ENCODE measurements at places on chromosomes 7 and 10.

GRCh38 chr7:7182156-7183060 is at the start of gene C1GALT1:
TSS of gene C1GALT1 (plus strand) at chr7:7182544. CDS start at chr7:7234320, 51,776 bp downstream.
- DNase-seq, result peak; percentile 98

DNA sequence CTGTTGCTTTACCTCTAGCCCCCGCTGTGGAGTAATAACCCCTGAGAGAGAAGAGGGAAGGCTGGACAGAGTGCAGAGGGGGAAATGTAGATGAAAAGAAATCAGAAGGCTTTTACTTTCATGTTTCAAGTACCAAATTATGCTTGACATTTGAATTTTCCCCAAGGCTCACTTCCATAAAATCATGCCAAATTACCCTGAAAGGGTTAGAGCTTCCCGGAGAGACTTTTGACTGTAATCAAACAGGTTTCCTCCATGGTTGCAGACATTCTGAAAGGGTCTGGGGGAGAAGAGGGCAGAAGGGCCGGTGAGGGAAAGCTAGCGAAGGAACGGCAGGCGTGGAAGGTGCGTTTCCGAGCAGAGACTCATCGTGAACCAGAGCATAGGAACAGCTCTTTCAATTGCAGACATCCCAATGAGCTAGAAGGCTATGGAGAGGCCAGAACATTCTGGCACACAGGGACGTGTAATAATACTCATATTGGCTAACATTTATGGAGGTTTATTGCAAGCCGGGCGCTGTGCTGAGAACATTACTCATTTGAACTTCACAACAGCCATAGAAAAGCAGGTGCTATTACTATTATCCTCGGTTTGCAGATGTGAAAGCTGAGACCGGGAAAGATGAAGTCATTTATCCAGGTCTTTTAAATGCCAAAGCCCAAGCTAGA is 620.8 kb upstream of the AUTS2 start:
- DNase-seq, result no peak

GRCh38 chr10:1375346-1376170 is 319.4 kb downstream of the WDR37 start:
- no peak for DNase-seq

DNA sequence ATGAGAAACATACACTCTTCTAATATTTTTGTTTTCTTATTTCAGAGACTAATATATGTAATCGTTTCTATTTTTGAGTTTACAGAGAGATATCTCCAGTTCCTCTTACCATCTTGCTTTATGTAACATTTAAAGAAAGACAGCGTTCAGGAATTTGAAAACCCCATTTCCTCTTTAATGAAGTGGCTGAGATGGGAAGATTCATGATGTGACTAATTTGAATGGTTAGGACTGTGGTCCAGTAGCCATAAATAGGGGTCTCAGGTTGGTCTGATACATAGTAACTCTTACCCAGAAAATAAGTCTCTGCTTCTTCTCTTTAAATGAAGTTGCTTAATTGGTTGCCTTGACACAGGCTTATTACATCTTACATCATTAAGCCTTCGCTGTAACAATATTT is 6.9 kb downstream of the KMT2E start:
- DNase-seq, result peak; percentile 9

DNA sequence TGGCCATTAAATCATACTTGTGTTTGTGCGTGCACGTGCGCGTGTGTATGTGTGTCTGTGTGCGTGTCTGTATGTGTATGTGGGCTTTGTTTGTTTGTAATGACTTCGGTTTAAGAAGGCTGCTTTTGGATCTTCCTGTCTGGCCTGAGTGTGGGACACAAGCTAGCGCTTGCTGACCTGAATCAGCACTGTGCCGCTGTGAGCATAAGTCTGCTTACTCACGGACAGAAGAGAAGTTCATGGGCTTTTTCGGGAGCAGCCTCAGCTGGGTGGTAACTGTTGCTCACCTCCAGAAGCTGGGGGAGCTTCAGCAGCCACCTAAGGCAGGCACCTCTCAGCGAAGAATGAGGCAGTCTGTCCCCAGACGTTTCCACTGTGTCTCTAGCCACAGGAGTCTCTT is 56.1 kb upstream of the TRUB1 start:
- DNase-seq, result no peak

DNA sequence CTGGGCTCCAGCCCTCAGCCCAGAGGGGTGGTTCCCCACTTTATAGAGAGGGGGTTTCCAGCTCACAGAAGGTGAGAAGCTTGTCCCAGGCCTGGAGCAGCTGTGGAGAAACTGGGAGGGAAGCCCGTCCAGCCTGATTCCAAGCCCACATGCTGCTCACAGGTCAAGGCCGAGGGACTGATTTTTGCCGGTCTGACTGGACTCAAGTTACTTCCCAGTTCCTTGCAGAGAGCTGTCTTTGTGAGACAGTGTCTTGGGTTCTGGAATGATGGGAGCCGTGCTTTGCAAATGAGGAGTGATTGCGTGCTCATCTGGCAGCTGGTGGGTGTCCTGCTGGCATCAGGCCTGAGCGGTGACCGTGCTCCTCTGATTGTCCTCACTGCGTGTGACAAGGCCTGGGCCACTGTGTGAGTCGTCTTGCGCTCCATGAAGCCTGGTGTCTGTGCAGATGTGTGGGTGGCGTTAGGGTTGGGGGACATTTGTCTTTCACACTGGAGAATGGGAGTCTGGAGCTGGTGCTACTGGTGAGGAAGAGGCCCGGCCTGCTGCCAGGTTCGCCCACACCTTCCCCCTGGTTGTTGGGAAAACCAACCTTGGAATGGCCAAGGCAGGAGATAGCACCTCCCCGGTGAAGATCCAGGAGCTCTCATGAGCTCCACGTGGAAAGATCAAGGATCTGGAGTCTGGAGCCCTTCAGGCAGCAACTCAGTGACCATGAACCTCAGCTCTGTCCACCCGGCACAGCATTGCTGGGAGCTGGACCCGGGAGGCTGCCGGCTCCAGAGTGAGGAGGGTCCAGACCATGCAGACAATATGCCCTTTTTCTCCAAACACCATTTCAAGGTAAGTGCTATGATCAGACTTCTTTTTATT is 129.6 kb downstream of the SMURF1 start:
- no peak for DNase-seq

DNA sequence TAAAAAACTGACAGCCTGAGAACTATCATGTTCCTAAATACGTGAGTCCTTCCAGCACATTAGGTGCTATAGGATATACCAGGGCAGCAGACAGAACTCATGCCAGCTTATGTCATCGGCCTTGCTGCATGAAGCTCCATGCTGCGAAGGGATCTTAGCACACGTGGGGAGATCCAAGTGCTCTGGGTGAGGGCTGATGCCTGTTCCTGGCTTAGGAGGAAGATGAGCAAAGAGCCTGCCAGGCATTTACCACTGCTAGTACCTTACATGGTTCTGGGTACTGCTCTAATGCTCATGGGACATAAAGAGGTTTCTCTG is 43.2 kb downstream of the SVIL start:
- no peak for DNase-seq

- DNase-seq, result no peak
These were observed 307.4 kb upstream of the ZMIZ1 start for GRCh38 chr10:78761311-78761781.

DNA sequence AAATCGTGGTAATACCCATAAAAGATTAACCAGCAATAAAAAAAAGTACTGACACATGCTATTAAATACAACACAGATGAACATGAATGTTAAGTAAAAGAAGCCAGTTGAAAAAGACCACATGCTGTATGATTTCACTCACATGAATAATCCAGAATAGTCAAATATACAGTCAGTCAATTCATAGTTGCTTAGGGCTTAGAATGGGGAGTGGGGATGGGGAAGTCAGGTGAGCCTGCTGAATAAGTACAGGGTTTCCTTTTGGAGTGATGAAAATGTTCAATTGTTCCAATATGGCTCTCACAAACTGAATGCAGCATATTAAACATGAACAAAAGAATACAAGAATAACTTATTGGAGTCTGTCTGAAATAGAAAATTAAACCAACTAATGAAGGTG is 1.8 kb downstream of the COA1 start:
- DNase-seq, result no peak

- DNase-seq, result no peak
These were observed 557.4 kb upstream of the ADARB2 start for GRCh38 chr10:2294739-2295138.

DNA sequence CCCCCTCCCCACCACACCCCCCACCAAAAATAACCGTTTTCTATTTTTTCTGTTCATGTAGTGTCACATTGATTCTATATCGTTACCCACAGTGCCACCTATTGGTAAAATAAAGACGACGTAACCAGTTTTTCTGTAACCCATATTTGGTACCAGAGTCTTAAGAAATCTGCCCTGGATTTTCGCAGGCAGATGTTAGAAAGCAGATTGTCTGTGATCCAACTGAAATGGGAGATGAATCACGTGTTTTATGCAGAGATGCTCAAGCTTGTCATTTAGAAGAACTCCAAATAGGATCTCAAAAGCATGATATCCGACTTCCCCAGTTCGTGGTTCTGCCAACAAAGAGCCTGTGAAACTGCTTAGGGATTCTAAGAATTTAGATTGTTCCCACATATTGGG is 261.1 kb upstream of the CSTF2T start:
- DNase-seq, result peak; percentile 77

DNA sequence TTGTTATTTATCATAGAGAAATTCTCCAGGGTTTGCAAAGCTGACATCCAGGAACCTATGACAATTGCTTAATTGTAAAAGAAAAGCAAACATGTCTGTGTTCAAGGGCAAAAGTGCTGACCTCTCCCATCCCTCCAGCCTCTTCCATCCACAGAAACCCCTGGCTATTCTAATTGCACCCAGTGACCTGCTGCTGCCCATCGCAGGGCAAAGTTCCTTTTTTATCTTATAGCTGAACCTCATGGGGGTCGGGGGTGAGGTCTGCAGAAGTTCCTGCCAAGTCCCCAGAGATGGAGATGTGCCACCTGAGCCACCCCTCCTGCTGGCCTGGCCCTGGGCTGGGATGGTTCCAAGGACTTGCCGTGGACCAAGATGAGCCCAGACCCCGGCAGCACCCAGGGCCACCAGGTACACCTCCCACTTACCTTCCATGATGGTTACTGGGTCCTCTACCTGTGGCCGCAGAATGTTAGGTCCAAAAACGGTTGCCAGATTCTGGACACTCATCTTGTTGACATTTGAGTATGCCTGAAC is 146.5 kb downstream of the MAPK8 start:
- no peak for DNase-seq

DNA sequence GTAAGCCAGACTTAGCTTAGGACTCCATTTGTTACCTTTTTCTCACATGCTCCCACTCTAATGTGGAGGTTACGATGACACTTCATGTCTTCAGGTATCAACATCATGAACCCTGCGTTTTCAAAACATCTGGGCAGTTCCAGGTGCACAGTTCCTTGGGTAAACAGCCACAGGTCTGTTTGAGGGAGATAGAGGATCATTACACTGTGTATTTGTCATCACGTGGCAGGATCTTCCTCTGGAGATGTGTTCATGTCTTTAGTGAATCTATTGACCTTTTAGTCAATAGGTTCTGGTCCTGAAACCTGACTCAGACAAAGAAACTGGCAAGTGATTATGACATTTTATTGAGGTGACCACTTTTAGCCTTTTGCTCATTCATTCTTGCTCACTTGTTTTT is 145.5 kb downstream of the ANKRD7 start:
- no peak for DNase-seq

DNA sequence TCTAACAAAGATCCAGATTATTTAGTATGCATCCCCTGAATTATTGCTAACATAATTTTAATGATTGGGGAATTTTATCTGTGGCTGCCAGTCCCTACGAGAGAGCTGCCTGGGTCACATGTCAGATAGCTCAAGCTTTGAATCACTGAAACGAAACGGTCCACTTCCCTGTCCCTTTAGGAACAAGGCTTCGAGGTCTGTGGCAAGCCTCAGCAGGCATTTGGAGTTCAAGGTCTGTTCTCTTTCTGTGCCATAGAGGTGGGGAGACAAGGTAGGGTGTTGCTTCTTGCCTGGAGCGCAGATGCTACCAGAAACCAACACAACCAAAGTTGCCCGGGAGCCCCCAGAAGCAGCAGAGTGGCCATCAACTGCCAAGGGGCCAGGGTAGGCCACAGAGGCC is 13.9 kb upstream of the SH2D4B start:
- DNase-seq, result peak; percentile 52

DNA sequence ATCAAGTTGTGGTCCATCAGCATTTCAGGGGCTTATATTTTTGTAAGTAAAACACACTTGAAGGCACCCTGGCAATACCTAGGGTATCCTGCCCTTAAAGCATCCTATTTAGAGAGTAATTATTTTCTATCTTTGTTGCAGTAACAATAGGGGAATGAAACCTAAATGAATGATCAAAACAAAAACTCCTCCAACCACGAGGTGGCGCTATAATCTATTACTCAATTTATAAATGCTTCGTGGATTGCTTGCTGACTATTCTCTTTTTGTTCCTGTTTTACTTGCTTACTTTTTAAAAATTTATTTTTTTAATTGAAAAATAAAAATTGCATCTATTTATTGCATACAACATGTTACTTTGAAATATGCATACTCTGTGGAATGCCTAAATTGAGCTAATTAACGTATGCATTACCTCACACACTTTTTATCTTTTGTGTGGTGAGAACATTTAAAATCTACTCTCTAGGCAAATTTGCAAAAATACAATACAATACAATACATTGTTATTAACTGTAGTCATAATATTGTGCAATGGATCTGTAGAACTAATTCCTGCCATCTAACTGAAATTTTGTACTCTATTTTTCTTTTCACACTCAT is 147.7 kb upstream of the BMPER start:
- DNase-seq, result peak; percentile 77

GRCh38 chr10:109963439-109963838 is 40.1 kb upstream of the XPNPEP1 start:
- DNase-seq, result no peak

DNA sequence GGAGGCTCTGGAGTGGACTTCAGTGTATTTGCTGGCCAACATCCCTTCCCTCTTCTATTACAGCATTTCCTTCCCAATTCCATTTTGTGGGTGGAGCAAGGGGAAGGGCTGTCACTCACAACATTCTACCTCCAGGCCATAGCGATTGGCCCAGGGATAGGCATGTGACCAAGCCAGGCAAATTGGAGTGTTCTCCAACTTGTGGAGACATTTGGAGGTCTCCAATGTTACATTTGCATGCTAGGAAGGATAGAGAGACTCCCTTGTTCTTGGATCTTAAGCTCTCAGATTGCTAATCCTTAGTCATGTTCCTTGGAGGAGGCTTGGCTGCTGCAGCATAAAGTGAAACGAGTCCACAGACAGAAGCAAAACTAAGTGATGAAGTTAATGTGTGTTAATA is 95.6 kb upstream of the KIF5B start:
- DNase-seq, result no peak

- DNase-seq, result no peak
These were observed 207.0 kb upstream of the SHH start for GRCh38 chr7:156019308-156019707.

GRCh38 chr7:19101909-19102308 is 15.5 kb downstream of the TWIST1 start:
- no peak for DNase-seq

- DNase-seq, result no peak
These were observed 47.5 kb downstream of the RNF133 start for GRCh38 chr7:122651451-122651850.

Data from hematopoietic multipotent progenitor cell treated with erythropoietin and hydrocortisone succinate and interleukin-3 and kit ligand, for 6 days (in vitro differentiated cells).